ENCODE measurements at places on chromosomes 3 and 15.

GRCh38 chr3:68306571-68306970, 625.8 kb downstream of the TAFA4 start:
- no peak for DNase-seq

DNA sequence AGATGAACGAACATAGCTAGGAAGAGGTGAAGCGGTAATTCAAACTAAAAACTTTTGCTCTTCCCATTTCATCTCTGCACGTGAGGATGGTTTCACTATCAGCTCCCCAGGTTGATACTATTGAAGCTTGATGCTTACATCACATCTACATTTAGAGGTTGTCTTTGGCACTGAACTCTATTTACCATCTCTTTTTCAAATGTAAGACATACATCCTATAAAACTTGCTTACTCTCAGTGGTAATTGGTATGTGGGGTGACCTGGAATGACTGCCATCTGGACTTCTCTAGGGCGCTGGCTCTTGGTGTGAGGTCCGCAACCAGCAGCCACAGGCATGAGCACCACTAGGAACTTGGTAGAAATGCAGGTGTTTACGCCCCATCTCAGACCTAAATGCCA, 118.1 kb downstream of the AKAP13 start:
- DNase-seq: no peak

GRCh38 chr3:122100083-122100482, 44.9 kb downstream of the CD86 start:
- DNase-seq: no peak

- no peak for DNase-seq
These were observed 215.1 kb upstream of the UBE2E1 start for GRCh38 chr3:23590424-23591273.

DNA sequence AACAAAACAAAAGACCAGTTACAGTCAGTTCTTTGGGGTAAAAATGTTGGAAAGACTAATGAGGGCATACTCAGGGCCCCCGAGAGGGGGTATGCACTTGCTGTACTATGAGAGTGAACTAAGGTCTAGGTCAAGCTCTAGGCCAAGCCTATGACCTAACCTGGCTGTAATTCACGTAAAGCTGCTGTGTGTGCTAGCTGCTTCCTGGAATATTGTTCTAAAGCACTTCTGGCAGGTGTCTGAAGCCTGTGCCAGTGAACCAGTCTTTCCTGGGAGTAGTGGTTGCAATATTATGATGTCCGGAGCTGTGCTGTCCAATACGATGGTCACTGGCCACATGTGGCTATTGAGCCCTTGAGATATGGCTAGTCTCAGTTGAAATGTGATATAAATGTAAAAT, 13.1 kb upstream of the CX3CR1 start:
- no peak for DNase-seq
